ENCODE measurements at places on chromosomes 13 and 19.

DNA sequence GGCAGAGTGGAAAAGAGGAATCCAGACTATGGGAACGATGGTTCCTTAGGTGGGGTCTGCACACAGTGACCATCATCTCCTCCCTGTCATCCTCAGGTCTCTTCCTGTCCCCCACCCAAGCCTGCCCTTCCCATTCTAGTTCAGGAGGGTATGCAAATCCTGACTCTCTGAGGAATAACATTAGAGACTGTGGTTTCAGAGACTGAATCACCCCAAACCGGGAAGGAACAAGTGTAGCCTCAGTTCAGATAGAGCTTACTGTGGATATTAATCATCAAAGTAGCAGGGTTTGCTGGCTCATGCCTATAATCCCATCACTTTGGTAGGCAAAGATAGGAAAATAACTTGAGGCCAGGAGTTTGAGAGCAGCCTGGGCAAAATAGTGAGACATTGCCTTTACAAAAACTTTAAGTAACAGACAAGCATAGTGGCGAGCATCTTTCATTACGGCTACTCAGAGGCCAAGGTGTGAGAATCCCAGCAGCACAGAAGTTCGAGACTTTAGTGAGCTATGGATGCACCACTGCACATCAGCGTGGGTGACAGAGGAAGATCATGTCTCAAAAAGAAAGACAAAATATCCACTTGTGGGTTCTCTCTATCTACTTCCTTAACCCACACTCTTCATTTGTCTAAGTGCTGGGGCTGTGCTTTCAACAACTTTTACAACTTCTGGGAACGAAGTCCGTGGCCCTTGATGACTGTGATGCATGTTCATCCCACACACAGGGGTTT, 19.3 kb upstream of the LGALS13 start:
- DNase-seq = no peak

DNA sequence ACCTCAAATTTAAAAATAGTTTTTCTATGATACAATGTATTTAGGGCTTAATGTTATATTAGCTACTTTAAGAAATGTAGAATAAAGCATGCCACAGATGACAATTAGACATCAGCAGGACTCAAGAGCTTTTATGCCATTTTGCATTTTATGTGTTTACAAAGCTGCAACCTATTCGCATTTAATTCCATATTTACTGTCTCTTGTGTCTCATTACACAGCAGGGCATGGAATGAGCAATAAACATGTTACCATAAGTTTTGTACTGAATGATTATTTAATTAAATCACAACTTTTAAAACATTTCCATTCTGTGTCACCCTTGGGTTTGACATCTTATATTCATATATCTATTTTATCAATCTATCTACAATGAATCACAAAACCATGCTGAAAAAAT, 1756.9 kb downstream of the PCDH9 start:
- no peak for DNase-seq

DNA sequence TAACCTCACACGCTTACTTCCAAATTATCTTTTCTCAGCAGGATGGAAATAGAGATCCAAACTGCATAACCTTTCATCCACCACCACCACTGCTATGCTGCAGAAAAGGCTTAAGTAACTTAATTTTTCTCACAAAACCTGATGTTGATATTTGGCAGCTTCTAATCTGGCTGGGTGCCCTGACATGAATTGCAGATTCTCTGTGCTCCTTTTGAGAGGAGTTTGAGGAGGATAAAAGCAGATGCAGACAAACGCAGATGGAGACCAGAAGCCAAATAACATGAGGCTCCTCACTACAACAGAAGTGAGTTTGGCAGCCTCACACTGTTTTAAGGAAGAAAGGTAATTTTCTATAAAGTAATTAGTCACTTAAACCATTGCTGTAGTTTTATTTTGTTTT, 646.2 kb upstream of the ATXN8OS start:
- no peak for DNase-seq

DNA sequence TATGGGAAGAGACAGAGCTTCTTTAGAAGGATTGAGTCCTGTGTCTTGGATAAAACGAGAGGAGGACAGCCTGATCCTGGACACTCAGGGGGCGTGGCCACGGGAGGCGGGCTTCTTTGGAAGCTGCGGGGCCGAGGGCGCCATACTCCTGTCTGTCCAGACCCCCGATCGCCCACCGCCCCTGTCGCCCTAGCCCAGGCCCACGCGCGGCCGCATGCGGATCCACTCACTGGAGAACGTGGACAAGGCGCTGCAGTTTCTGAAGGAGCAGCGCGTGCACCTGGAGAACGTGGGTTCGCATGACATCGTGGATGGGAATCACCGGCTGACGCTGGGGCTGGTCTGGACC, 23.1 kb downstream of the SPTBN4 start:
- DNase-seq = no peak

Data from tibial nerve (tissue), 4 donors.